ENCODE measurements at places on chromosomes 4 and X.
A peak's percentile ranks its signal among the peaks of the same experiment; 100 is the strongest.

GRCh38 chr4:123191728-123192127, 204.9 kb upstream of the SPRY1 start:
- no peak for DNase-seq

- no peak for DNase-seq
Measured at GRCh38 chr4:148574911-148575310, 132.7 kb upstream of the NR3C2 start.

DNA sequence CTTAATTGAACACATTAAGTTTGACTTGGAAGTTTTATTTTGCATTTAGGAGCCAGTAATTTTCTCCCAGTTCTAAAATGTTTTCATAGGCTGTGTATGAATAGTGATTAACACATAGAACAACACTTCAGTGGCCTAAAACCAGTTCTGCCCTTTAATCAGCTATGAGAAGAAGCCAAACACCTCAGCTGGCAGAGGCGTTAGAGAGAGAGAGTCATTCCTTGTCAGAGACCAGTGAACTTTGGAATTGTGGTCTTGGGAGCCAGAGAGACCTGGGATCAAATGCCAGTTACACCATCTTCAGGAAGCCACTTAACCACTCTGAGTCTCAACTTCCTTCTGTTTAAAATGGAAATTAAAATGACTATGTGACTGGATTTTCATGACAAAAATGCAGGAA, 39.3 kb upstream of the PRPS2 start:
- DNase-seq: no peak

GRCh38 chr4:147749811-147750321, 18.0 kb downstream of the ARHGAP10 start:
- no peak for DNase-seq

DNA sequence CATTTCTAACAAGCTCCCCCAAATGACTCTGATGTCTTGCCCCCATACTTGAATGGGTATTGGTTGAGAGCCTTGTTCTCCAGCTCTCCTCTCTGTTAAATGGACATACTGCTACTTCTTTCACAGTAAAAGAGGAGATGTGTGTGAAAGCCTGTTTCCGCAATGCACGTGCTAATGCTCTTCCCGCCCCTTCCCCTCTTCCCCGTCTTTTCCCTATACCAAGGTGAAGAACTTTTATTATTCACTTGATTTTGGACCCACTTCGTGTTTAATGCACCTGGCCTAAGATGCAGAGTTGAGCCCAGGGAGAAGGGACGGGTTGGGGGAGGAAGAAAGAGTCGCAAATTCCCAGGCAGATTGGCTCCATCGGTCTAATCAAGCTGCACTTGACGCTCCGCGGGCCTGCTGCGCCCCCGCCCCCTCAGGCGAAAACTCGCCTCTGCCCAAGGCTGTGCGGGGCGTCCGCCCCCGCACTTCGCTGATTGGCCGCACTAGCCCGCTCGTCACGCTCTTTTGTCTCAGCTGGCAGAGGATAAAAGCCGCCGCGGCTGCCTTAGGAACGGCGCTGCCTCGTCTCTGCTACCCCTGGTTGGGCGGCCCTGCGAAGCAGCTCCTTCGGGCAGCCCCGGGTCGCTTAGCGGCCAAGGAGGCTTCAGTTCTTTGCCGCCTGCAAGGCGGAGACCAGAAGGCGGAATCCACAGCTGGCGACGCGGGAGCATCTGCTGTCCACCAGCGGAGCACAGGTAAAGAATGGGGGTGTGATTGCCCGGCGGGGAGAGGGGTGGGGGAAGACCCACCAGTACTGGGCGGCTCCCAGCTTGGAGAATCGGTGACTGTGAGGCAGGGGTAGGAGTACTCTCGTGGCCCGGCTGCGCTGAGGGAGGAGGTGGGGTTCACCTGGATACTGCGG, at the start of gene ZCCHC12:
TSS of gene ZCCHC12 (plus strand) at position 562 of the 910 bp plus-strand sequence. CDS start 1,421 bp downstream, outside the sequence.
- peak; percentile 64 for DNase-seq

- no peak for DNase-seq
Measured at GRCh38 chr4:67701517-67701850, 529 bp upstream of the UBA6 start.

DNA sequence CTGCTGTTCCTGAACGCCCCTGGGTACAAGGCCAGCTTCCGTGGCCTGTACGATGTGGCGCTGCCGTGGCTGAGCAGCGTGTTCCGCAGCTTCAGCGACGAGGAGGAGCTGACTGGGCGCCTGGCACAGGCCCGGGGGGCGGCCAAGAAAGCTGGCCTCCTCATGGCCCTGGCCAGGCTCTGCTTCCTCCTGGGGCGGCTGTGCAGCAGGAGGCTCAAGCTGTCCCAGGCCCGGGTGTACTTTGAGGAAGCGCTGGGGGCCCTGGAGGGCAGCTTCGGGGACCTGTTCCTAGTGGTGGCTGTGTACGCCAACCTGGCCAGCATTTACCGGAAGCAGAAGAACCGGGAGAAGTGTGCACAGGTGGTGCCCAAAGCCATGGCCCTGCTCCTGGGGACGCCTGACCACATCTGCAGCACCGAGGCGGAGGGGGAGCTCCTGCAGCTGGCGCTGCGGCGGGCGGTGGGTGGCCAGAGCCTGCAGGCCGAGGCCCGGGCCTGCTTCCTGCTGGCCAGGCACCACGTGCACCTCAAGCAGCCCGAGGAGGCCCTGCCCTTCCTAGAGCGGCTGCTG, 28.2 kb downstream of the SH3TC1 start:
- no peak for DNase-seq

DNA sequence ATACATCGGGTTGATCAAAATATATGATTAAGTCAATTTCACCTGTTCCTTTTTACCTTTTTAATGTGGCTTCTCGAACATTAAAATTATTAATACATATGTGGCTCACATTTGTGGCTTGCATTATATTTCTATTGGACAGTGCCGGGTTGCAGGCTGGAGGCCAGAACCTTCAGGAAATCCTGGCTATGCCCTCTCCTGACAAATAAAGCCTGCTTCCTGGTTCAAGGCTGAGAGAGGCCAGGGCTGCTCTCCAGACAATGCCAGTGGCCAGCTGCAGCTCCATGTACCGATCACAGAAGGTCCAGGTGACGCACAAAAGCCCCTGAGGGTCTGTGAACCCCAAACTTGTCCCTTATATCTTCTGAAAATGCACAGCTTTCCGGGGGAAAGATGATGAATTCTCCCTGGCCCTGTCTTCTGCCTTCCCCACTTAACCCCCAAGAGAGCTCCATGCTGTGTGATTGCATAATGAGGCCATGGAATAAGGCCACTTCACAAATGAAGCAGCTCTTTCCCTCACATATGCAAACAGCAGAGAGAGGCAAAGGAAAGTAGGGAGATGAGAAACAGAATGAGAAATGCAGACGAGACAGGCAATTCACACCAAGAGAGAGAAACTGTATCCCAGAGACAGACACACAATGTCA, 241.2 kb downstream of the BCOR start:
- DNase-seq: no peak

GRCh38 chrX:1398431-1399340, 6.8 kb upstream of the SLC25A6 start:
- no peak for DNase-seq

DNA sequence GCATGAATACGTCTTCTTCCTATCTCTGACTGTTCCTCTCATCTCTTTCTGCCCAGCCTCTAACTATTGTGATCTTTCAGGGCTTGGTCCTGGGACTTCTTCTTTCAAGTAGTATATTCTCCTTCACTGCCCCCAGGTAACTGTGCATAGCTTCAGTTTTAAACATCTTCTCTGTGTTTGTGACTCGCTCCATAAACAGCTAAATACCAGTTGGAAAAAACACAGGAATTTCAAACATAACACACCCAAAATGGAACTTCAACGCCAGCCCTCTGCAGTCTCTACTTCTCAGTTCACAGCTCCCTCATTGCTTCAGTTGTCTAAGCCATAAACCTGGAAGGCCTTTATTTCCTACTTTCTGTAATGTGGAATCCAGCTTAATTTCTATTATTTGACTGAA, 16.6 kb downstream of the TRIML2 start:
- DNase-seq: no peak

GRCh38 chr4:145851511-145852201, 87.0 kb downstream of the ZNF827 start:
- DNase-seq: no peak

DNA sequence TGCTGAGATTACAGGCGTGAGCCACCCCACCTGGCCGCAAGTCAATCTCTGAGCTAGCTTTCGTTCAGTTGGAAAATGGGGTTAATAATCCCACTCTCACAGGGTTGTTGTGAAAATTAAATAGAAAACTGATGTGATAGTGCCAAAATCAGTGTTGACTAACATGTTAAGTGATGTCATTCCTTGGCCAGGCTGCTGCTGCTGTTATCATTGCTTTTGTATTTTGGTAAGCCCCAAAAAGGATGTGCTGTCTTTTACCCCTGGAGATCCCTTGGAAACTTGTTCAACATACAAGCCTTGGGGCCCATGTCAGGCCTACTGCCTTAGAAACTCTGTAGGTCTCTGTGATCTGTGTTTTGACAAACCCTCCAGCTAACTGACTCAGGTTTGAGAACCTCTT, 106.3 kb downstream of the AFF1 start:
- DNase-seq: no peak
